Bronchial epithelial cell (primary cell): ENCODE measurements at places on chromosomes 1 and 21.
A peak's percentile ranks its signal among the peaks of the same experiment; 100 is the strongest.

DNA sequence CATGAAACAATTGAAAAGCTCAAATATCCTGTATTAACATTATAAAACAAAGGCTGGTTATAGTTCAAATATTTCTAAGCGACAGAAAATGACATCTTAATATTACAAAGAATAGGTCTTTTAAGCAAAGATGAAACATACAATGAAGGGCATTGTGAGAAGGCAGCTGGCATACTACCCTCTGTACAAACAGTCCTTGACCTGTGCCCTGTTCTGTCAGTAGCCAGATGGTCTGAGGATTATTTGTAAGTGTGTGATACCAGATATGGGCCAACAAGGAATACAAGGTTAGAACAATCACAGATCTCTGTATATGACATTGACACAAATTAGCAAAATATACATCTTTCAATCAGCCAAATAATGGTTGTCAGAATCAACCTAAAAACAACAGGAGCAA is 1350.4 kb downstream of the AMY1C start:
- DNase-seq = no peak

DNA sequence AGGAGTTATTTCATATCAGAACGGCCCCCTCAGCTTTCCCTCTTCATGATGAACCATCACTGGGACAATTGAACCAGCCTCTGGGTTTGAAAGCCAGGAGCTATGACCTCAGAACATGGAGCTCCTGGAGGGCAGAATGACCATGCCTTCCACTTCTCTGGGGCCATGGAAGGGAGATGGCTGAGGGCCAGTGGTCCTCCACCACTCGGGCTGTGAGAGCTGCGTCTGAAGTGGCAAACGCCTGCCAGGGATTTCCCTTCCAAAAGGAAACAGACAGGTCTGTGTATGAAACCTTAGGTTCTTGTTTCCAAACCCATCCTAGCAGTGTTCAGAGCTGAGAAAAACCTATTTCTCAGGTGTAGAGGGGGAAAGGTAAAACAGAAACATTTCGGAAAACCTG is 22.5 kb downstream of the PKP1 start:
- no peak for DNase-seq

DNA sequence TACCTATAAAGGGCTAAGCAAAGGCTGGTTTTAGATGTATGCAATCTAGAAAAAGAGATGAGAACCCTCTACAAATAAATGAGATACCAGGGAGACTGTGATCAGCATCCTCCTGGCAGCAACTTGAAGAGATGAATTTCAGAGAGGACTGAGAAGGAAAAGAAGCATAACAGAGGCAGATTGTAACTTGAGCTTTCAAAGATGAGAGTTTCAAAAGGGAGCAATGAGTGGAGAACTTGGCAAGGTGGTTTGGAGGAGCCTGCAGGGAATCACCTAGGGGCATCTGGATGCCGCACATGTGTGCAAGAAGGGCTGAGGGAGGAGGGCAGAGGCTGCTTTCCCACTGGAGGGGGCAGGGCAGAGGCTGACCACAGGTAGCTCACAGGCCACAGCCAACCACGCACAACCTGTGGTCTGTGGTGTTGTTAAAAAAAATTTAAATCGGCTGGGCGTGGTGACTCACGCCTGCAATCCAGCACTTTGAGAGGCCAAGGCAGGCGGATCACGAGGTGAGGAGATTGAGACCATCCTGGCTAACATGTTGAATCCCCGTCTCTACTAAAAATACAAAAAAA is 50.2 kb downstream of the PCNX2 start:
- no peak for DNase-seq

DNA sequence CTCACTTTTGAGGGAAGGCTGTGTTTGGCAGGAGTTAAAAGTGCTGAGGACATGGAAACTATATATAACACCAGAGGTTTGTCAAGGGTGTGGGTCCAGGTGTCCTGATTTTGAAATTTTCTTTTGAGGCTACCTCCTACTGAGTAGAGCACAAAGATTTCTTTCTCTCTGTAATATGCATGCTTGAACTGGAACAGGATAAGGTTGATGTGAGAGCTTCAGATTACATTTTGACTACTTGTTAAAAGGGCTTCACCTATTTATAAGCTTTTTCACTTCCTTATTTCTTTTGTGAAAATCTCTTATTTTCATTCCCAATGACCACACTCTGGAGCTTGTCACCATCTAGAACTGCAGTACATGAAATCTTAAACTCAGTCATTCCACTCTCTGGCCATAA is 59.8 kb upstream of the PLA2G4A start:
- DNase-seq = no peak

DNA sequence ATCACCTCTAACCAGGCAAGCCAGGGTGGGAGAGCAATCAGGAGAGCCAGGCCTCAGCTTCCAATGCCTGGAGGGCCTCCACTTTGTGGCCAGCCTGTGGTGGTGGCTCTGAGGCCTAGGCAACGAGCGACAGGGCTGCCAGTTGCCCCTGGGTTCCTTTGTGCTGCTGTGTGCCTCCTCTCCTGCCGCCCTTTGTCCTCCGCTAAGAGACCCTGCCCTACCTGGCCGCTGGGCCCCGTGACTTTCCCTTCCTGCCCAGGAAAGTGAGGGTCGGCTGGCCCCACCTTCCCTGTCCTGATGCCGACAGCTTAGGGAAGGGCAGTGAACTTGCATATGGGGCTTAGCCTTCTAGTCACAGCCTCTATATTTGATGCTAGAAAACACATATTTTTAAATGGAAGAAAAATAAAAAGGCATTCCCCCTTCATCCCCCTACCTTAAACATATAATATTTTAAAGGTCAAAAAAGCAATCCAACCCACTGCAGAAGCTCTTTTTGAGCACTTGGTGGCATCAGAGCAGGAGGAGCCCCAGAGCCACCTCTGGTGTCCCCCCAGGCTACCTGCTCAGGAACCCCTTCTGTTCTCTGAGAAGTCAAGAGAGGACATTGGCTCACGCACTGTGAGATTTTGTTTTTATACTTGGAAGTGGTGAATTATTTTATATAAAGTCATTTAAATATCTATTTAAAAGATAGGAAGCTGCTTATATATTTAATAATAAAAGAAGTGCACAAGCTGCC is 19.8 kb downstream of the CSF1 start:
- DNase-seq = no peak

- no peak for DNase-seq
These were observed 459.3 kb upstream of the ADAMTS5 start for GRCh38 chr21:27426196-27426595.

DNA sequence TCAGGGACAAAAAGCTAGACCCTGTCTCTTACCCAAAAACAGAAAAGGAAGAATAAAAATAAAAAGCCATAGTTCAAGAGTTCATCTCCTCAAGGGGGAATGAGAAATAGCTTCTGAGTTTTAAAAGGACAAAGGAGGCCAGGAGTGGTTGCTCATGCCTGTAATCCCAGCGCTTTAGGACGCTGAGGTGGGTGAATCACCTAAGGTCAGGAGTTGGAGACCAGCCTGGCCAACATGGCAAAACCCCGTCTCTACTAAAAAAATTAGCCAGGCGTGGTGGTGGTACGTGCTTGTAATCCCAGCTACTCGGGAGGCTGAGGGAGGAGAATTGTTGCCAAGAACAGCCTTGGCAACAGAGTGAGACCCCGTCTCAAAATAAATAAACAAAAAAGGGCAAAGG is 38.6 kb upstream of the CPLANE2 start:
- no peak for DNase-seq

DNA sequence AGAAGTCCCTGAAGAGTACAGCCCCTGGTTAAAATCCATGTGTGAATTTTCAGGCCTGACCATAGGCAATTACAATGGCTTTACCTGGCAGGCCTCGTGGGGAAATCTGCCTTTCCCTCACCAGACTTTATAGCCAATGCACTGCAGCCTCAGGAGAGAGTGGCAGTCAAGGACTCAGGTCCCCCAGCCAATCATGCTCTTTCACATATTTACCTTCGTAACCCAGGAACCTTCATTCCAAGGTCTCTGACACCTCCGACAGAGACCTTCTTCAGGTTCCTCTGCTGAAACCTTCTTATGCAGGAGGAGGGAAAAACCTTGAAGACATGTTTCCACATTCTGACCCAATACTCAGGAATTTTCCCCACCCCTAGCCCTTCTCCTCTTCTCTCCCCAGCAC is 118.9 kb downstream of the FASLG start:
- DNase-seq = no peak

GRCh38 chr21:33314111-33314510 is 10.7 kb upstream of the IFNAR1 start:
- DNase-seq = no peak

DNA sequence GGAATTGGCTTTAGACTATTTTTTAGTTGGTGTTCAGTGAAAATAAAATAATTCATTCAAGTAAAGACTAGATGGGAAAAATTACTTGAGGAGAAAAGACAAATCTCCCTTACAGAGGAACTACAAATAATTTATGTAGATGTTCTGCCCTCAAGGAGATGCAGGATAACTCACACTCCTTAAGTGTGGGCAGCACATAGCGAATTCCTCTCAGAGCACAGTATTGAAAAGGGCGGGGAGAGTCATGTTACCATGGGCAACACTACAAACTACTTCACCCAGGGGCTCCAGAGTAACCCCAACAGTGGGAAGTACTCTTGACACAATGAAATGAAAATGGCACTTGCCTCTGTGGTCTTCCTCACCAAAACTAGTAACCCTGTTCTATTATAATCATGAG is 20.6 kb upstream of the LAMC2 start:
- DNase-seq = peak; percentile 60

- DNase-seq = no peak
These were observed 6.0 kb downstream of the FCRLB start for GRCh38 chr1:161727256-161727924.

- peak; percentile 87 for DNase-seq
These were observed 239.6 kb upstream of the FGGY start for GRCh38 chr1:59057211-59057694.

GRCh38 chr1:67166196-67166595 is at the start of gene IL23R:
Gene IL23R (plus strand): TSS chr1:67166454. CDS start chr1:67168121, 1,667 bp downstream.
- DNase-seq = no peak

DNA sequence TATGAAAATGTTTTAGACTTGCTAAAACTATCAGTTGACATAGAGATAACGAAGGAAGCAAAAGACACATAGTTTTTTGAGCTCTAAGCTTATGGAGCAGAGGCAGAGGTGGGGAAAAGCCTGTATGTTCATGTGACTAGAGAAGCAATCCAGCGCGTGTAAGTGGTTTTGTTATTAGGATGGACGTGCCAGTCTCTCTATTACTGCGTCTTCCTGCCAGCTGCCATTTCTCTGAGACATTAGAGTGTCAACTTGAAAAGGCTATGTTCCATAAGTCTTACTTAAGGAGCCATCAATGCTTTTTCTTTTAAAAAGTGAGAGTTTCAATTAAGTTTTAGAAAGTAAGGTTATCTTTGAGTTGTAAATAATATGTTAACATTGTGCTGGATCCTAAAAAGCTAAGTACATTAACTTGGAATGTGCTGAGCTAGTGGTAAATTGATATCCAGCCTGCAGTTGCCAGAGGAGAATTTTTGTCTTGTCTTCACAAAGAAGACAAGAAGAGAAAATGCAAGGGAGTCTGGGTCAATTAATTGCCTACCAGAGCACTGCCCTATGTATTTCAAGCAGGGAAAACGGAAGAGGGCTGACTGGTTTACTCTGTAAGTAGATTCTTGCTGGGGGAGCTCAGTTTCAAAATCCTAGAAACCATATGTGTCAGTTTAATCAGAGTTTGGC is 161.8 kb upstream of the B3GALT2 start:
- DNase-seq = peak; percentile 30

GRCh38 chr1:34415140-34415539 is 238.4 kb downstream of the C1orf94 start:
- no peak for DNase-seq

DNA sequence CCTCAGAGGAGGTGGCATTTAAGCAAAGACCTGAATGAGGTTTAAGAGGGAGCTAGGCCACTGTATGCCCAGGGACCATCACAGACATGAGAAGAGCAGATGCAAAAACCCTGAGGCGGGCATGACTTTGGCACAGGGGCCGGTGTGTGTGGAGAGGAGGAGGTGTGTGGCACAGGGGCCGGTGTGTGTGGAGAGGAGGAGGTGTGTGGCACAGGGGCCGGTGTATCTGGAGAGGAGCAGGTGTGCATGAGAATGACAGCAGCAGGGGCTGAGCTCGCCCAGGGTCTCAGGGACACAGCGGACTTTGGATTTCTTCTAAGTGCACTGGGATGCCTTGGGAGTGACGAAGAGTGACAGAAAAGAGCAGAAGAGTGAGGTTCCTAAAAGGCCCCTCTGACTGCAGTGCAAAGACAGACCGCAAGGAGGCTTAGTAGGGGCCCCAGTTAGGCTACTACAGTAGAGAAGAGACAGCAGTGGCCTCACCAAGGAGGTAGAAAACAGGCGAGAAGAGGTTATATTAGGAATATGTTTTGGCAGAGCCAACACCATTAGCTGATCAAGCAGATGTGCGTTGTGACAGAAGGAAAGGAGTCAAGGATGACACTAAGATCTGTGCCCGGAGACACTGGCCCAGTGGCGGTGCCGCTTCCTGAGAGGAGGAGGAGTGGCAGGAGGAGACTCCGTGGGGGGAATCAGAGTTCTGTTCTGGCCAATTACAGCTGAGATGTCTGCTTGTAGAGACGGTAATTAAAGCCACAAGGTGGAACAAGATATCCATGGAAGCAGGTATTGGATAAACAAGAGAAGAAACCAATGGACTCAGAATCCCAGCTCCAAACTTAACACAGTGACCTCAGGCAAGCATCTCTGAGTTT is 18.4 kb downstream of the ZBTB17 start:
- DNase-seq = no peak

DNA sequence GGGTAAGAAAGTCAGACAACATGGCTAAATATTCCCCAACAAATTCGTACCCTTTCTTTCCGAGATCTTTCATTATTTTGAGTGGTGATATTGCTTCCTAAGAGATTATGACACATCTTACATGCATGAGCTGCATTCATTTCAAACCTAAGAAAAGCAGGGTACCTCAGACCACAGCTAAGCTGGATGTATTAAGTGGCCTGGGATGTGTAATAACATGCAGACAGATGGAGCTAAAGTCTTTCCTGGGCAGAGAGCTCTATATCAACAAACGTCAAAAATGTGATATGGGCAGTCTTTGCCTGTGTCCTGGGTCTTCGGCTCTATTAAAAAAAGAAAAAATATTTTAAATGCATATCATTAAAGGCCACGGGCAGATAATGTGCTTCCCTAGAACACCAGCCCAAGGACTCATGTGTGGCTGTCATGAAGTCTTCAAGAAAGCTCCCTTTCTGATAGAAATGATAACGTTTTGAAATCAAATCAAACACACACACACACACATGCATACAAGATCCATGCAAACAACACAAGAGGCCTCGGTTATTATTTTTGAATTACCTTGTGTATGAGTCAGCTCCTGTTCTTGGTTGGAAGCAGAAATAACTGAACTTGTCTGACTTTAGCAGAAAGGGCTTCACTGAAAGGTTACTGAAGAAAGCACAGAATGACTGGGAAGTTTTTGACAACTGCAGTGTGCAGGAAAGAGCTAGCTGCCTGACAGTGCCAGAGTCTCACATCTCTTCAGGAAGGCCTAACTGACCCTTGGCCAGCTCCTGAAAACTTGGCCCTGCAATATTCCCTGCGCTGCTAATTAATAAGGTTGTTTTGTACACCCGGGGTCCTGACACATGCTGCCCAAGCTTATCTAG is 231.2 kb downstream of the DSCAM start:
- DNase-seq = peak; percentile 51
